ENCODE measurements at places on chromosomes 13 and 19.
A peak's percentile ranks its signal among the peaks of the same experiment; 100 is the strongest.

- peak; percentile 27 for DNase-seq
Measured at GRCh38 chr19:45607071-45608029, 5.3 kb upstream of the GPR4 start.

- DNase-seq = no peak
Measured at GRCh38 chr19:18636969-18637629, at the start of gene KLHL26. KLHL26 (plus strand) TSS chr19:18637028; CDS start chr19:18637055, 27 bp downstream.

DNA sequence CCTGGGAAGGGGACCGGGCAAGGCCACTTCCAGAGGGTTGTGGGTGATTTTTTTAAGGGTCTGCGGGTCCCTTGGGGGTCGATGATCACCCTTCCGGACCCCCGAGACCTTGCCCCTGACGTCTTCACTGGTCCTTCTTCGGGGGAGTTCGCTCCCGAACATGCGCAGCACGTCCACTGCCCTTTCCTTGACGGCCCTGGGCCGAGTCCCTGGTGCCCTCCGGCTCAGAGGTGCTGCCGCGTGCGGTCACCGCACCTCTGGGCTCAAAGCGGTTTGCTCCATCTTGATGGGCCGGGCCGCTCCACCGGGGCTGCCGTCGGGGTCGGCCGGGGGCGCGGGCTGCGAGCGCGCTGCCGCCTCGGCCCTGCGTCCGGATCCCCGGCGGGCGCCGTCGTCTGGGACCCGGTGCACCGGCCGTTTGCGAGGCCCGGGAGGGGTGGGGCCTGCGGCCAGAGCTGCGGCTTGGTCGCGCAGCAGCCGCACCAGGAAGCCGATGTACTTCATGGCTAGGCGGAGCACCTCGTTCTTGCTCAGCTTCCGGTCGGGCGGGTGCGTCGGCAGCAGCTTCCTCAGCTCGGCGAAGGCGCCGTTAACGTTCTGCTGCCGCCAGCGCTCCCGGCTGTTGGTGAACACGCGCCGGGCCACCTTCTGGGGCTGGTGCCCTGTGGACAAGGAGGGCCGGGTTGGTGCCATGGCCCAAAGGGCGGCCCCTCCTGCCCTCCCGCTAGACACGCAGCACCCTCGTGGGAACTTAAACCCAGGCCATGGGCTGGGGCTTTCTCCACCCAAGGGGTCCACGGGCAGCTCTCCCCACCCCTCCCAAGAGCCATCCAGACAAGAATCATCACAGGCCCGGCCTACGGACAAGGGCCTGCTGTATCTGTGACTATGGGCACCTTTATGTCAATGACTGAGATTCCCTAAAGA is 3.3 kb downstream of the LYL1 start:
- peak; percentile 80 for DNase-seq

DNA sequence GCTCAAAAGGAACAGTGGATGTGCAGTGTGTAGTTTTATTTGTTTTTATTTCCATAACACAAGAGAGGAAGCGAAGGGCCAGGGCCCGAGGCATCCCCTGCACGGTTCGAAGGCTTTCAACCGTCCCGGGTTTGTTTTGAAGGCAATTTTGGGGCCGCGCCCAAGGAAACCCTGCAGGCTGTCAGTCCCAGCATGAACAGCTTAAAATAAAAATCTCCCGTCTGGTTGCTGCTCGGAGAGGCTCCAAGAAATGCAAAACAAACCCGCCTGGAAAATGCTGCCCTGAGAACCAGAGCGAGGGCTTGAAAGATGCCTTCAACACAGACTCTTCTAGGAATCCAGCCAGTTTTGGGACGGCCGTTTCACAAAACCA is 16.0 kb downstream of the LSM4 start:
- DNase-seq = no peak

- DNase-seq = no peak
Measured at GRCh38 chr13:25699056-25699455, 327.3 kb downstream of the ATP8A2 start.

DNA sequence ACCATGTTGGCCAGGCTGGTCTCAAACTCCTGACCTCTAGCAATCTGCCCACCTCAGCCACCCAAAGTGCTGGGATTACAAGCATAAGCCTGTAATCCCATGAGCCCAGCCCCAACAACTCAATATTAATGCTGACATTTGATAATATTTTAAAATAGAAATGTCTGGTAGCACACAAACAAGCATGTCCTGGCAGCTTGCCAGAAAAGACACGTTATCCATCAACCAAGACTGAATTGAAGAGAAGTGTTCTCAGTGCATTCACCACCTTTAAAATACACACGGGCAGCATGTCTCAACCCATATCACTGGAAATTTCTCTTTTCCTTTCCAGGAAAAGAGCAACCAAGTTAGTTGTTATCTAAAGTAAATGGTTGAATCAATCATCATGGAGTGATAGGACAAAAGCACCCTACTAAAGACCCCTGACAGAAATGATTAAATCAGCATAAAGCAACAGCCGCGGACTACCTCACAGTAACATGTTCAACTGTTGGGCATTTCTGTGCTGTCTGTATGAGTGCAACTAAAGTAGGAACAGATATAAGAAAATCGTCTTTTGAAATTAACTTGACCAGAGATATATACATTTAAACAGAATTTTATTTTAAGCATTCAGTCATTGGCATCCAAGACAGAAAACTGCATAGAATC is 25.0 kb downstream of the LHFPL6 start:
- no peak for DNase-seq

DNA sequence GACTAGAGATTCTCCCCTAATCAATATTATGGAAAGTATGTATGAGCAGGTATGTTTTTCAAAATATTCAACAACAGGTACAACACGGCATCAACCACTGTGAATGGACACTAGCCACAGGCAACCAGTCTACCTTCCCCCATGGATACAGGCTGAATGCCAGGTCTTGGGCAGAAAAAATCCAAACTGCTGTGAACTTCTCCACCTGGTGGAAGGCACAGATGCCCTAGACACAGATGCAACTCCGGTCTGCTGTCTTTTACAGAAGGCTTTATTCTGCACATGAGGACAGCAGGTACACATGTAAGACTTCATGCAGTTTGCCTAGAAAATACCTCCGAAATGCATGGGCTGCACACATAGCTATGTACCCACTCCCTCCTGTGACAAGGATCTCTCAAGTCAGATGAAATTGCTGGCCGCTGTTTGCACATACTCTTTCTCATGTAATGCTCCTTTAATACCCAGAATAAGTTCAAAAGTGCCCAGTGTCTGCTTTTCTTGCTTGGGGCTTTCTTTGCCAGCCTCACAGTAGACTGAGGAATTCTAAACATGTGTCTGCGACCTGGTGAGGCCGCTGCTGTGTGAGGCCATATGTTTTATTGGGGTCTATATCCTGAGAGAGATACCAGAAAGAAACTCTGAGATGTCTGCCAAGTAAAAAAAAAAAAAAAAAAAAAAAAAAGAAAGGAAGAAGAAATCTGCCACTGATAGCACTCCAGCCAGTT is 325.9 kb downstream of the FOXO1 start:
- no peak for DNase-seq

GRCh38 chr13:99178636-99179035 is 22.0 kb upstream of the UBAC2 start:
- peak; percentile 50 for DNase-seq

DNA sequence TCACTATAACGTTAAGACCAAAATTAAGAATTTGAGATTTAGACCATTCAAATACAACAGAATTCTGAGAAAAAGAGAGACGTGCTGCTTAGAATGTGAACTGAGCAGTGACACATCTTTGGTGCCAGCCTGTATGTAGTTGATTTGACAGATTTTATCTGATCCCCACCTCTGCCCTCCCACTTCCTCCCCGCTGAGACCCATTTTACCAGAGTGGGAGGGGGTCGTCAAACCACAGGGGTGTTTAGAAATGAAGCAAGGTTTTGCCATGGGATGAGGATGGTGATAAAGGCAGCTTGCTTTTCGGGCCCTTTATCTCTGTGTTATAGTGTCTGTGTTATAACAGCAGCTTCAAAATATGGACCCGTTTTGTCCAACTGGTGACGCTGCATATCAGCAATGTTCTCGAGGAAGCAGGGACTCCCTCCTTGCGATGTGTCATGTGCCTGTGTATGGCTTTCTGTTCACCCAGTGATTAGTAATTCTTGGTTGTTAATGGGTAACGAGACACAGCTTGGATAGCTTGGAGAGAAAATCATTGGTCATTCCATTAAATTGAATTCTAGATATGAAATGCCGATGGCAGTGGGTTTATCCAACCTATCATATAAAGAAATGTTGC is 125.0 kb downstream of the HS6ST3 start:
- no peak for DNase-seq

- DNase-seq = no peak
Measured at GRCh38 chr13:95620030-95620824, 24.3 kb downstream of the DZIP1 start.

- DNase-seq = no peak
Measured at GRCh38 chr19:53466726-53467484, 628 bp upstream of the ZNF813 start.

- DNase-seq = no peak
Measured at GRCh38 chr19:54431255-54431838, 16.1 kb downstream of the TTYH1 start.

- DNase-seq = no peak
Measured at GRCh38 chr19:1168572-1169410, 5.3 kb downstream of the SBNO2 start.

DNA sequence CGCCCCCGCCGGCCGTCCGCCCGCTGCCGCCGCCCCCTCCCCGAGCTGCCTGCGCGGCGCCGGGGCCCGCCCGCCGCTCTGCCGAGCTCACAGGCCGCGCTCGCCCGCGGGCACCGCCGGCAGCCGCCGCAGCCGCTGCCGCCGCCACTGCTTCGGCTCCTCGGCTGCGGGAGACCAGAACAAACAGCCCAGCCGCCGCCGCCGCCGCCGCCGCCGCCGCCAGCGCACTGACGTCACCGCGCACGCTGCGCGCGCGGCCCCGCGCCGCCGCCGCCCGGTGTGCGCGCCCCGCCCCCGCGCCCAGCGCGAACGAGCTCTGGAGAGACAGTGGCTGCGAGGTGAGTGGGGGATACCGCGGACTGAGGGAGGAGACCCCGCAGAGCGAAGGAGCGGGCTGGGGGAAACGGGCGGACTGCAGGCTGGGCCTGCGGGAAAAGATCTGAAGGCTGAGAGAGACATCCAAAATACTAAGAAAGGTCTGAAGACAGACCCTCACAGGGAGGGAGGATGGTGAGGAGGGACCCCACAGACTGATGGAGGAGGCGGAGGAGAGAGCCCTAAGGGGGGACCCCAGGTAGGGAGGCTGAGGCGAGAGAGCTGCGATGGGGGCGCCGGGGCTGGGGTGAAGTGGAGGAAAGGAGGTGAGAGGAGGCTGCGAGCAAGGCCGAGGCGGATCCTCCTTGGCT is at the start of gene BRD4:
Gene BRD4, minus strand, starts transcription at position 229 of the 686 bp plus-strand sequence. CDS start 59,440 bp downstream, outside the sequence.
- peak; percentile 85 for DNase-seq

GRCh38 chr13:75507027-75508001 is 25.3 kb upstream of the TBC1D4 start:
- DNase-seq = no peak

DNA sequence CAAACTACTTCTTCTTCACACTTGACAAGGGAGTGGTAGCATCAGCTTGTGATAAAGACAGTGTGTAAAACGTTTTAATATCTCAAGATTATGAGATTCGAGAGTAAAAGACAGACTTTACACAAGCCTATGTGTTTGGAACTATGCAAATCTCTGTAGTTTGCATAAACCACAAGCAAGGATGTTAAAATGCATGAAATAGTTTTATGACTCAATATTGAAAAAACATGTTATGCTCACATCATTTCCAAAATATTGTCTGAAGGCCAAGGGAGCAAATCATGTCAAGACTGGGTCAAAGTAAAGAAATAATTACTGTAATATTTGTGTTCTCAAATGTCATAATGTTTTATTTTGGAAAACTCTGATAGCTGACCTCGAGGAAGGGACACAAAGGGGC is 316.8 kb upstream of the KLF12 start:
- DNase-seq = no peak

GRCh38 chr13:32048816-32049215 is 17.2 kb downstream of the FRY start:
- no peak for DNase-seq

GRCh38 chr19:5262721-5263120 is 77.9 kb downstream of the PTPRS start:
- DNase-seq = no peak

DNA sequence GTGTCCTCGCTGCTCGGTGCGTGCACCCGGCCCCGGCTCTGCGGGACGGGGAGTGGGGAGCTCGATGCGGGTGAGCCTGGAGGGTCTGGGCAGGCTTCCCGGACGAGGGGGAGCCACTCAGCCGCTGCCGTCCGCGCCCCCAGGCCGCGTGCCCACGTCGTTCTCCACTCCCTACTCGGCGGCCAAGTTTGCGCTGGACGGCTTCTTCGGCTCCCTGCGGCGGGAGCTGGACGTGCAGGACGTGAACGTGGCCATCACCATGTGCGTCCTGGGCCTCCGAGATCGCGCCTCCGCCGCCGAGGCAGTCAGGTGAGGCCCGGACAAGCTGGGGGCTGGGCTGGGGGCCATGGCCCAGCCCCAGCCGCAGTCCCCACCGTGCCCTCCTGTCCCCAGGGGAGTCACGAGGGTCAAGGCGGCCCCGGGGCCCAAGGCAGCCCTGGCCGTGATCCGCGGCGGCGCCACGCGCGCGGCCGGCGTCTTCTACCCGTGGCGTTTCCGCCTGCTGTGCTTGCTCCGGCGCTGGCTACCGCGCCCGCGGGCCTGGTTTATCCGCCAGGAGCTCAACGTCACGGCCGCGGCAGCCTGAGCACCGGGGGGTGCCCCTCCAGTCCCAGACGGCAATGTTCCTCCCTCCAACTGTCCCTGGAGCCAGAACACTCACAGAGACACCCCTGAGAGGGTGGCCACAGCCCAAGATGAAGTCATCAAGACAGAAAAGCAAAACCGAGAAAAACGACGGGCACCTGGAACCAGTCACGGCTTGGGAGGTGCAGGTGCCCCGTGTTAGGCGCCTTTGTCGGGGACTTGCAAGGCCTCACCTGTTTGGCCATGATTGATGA is 2.5 kb upstream of the RPL36 start:
- no peak for DNase-seq

GRCh38 chr13:111175372-111175771 is 60.3 kb downstream of the ARHGEF7 start:
- no peak for DNase-seq

DNA sequence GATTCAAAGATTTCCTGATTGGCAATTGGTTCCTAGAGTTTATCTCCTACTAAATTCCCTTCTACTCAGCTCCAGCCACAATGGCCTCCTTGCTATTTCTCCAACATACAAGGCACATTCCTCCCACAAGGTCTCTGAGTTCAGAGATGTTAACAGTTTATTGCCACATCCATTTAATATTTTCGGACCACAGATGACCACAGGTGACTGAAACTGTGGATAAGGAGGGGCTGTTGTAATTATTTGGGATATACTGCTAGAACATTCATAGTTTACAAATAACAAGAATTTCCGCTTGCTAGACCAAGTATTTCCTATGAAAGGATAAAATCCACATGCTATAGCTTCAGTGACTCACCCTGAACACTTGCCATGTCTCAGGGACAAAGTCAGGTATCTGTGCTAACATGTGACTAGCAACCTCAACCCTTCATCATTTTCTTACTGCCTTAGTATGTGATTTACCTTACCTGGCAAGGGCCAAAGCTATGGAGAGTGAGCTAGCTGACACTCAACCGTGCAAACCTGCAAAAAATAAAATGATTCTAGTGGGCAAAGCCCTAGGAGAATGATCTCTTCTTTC is 117.7 kb downstream of the TBC1D4 start:
- DNase-seq = no peak

- no peak for DNase-seq
Measured at GRCh38 chr13:107770541-107770940, 444.8 kb downstream of the LIG4 start.
